ENCODE measurements at places on chromosomes 11 and 22.

DNA sequence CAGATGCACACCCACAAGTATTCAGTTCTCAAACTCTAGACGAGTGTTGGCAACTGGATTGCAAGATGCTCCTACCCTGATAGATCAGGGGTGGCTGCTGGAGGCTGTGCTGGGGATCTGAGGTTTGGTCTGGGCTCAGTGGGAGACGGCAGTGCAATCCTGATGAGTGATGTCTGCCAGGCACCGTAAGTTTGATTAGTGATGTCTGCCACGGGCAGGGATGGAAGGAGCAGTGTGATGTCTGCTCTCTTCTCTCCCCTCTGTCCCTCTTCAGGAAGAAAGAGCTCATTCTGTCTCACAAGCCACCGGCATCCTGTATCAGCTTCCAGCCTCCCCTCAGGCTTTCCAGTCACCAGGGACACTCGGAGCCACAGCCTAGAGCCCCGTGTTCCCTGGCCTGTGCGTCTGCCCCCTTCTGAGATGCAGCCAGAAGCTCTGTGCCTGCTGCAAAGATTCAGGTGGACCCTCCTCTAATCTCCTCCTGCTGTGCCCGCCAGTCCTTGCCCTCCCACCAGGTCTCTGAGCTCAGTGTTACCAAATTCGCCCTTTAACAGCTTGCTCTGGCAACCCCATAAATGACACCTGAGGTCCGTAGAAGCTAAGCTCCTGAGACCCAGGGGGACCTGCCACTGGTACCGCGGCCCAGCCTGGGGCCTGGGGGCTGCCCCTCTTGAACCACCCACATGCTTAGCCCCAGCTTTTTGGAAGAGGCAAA, 19.9 kb downstream of the TP53I11 start:
- no peak for DNase-seq

- DNase-seq: no peak
Observed at GRCh38 chr11:112388496-112388895, 127.8 kb upstream of the PLET1 start.

- DNase-seq: no peak
Observed at GRCh38 chr22:39284983-39285382, 34.4 kb downstream of the RPL3 start.

DNA sequence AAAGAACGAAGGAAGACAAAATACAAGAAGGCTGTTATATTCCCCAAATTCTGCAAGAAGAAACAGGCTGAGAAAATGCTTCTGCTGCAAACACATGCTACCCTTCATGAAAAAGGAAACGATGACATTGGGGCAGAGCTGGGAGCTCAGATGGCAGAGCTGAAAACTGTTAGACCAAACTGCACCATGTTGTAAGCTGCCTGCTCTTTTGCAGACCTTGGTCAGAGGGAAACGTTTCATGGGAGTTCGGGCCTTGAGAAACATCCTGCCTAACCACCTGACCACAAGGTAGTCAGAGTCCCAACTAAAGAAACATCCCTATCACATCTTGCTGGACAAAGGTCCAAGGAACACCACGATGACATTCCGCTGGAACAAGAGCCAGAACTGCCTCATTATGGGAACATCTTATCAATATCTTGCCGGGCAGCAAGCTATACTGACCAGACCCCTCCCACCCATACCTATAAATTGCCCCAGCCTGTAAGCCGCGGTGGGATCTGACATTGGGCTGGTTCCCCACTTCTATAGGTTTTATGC, 110.7 kb upstream of the CTSC start:
- no peak for DNase-seq

DNA sequence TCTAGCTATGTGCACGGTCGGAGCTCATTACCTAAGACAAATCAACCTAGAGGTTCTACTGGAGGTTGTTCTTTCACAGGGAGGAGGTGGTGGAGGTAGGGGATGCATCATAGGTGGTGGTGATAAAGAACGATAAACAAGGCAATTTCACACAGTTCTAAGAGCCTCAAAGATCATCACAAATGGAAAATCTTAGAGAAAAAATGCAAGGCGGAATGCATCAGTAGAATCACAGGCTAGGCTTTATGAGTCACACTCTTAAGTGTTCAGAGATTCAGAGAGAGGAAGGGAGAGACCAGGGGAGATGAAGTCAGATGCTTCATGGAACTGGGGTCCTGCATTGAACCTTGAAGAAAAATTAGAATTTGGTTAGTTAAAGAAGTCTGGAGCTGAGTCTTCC, 58.3 kb downstream of the TMPRSS5 start:
- DNase-seq: no peak

GRCh38 chr22:37146507-37147180, 3.1 kb downstream of the IL2RB start:
- no peak for DNase-seq

DNA sequence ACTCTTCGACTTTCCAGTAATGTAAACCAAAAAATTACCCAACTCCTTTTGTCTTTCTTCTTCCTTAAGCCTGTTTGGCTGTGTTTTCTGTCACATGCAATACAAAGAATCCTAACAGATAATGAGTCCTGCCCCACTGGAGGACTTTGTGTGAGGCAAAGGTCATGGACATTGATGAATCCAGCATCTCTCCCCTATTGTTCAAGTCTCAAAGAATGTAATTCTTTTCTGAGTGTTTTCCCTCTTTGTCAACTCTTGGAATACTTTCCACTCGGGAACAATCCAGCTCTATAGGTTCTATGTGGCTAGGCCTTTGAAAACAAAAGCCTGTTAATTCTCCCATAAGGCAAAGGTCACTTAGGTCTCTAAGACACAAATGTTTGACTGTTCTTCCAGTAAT, 100.7 kb downstream of the FAR1 start:
- DNase-seq: no peak

- no peak for DNase-seq
Observed at GRCh38 chr11:2759228-2760195, 59.7 kb upstream of the KCNQ1OT1 start.

- DNase-seq: no peak
Observed at GRCh38 chr22:33564683-33565082, 355.6 kb downstream of the LARGE1 start.

- DNase-seq: no peak
Observed at GRCh38 chr11:113562981-113563461, 87.8 kb upstream of the DRD2 start.

DNA sequence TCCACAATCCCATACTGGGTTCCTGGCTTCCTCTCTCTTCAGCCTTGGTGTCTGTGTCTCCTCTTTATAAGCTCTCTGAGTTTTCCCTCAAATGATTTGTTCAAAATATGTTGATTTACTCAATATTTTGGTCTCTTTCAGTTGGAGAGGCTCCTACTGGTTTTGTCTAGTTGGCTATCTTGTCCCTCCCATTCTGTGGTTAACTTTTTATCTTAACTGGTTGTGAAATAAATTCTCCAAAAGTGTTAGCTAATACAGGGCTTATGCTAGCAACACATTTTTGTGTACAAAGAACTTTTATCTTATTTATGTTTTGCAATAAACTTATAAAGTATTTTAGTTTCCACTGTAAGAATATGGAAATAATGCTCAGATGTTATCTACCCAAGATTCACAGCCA, 200.9 kb downstream of the AASDHPPT start:
- no peak for DNase-seq

- no peak for DNase-seq
Observed at GRCh38 chr11:66366844-66367477, 4.6 kb downstream of the SLC29A2 start.

DNA sequence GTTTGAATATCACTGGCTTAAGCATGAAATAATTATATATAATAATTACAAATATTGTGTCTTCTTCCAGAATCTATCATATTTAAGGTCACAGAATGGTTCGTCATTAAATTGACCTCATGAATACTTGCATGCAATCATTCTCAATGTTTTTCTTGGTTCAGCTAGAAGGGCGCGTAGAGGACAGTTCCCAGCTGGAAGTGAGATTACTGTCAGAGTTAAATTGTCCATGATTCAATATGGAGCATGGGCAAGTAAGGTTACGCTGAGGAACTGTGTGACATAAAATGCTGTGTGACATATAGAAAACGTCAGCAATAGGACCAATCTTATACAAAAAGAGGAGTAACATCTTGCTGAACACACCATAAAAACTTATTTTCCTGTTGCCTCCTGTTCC, 2423.5 kb upstream of the RAG2 start:
- DNase-seq: no peak

Measured in stimulated activated CD8-positive, alpha-beta memory T cell treated with anti-CD3 and anti-CD28 coated beads, Interleukin-4, amount 100 ng/mL, for 1 hour (primary cell).